ENCODE measurements at places on chromosomes 2 and 18.

GRCh38 chr2:220240641-220241040 lies 613.2 kb downstream of the SLC4A3 start:
- DNase-seq, result no peak

DNA sequence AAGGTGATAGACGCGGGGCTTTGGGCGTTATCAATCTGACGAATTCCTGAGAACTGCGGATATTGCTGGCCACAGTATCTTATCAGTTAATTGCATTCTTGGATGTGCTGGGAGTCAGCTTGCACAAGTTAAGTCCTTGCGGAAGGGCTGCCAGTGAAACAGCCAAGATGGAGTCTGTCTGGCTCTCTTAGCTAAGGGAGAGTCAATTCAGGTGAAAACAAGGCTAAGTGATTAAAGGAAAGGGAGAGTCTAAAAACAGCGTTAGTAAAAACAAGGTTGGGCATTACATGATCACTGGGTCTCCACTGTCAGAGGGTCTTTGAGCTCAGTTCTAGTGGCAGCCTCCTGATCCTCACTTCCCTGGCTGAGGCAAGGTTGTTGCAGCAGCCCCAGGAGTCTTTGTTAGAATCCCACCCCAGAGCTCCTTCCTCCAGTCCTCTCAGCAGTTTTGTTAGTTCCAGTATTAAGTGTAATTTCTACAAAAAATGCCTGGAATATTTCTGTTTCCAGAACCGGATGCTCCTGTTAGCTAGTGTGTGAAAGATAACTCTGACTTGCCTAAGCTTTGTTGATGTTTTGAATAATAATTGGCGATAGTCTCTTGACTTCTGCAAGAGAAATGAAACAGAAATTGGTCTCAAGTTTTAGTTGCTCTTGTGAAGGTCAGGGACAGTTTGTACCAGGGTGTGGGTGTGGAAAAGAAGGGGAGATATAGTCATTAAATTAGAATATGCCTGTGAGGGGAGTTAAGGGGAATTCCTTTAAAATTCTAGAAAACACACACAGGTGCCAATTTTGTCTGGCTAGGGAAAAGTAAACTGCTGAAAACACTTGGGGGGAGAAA lies 10.6 kb downstream of the CFLAR start:
- no peak for DNase-seq

DNA sequence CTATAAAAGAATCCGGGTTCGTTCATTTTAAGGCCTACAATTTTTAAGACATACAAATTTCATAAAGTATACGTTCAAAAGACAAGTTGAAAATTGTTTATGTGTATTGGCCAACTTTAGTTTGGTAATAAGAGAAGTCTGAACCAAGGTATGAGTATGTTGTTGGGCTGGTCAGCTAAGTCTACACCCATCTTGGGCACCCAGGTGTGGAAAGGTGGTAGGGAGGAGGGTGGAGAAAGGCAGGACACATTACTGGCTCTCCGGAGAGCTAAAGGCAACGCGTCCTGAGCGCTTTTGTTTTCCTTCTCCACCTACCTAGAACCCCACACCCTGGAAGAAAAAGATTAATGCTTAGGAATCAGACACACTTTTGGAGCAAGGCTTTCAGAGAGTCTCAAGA lies 899 bp upstream of the PELI1 start:
- no peak for DNase-seq

GRCh38 chr2:7752291-7752690 lies 835.1 kb downstream of the RNF144A start:
- no peak for DNase-seq

DNA sequence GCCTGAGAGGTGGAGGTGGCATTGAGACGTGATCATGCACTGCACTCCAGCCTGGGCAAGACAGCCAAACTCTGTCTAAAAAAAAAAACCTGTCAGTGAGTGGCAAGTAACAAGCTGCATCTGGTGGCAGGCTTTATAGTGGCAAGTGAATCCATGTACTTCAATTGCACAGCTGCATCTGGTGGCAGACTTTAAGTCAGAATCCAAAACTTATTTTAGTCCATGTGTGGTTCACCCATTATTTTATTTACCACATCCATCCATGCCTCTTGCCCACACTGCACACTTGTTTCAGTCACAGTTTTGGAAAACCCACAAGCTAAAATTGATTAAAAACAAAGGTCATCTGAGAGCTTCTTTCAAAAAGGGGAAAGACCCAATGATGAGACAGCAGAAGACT lies 1636.4 kb upstream of the NXPH2 start:
- no peak for DNase-seq

- DNase-seq, result no peak
These were observed 60.7 kb downstream of the TTC27 start for GRCh38 chr2:32688541-32688940.

GRCh38 chr2:11945139-11946126 lies 199.0 kb downstream of the LPIN1 start:
- DNase-seq, result no peak

- no peak for DNase-seq
These were observed 405.3 kb downstream of the STK39 start for GRCh38 chr2:167842047-167842446.

- no peak for DNase-seq
These were observed 108.6 kb downstream of the APOB start for GRCh38 chr2:20935168-20935775.

DNA sequence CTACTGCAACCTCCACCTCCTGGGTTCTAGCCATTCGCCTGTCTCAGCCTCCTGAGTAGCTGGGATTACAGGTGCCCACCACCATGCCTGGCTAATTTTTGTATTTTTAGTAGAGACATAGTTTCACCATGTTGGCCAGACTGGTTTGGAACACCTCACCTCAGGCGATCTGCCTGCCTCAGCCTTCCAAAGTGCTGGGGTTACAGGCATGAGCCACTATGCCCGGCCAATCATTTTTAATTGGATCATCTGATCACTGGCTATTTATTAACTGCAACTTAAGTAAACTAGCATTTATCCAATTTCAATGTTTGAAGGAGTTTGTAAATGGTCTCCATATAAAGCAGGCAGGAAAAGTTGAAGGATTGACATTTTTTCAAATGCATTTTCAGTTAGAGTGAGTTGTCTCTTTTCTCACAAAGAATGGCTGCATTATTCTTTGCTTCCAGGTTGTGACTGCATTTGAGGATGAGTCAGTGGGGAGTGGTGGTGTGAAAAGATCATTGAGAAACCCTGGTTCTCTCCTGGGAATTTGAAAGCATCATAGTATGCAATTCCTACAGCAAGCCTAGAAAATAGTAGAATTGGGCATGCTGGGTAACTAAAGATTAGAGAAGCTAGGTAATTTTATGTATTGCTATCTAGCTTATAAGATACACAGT lies 431.1 kb upstream of the ZEB2 start:
- no peak for DNase-seq

DNA sequence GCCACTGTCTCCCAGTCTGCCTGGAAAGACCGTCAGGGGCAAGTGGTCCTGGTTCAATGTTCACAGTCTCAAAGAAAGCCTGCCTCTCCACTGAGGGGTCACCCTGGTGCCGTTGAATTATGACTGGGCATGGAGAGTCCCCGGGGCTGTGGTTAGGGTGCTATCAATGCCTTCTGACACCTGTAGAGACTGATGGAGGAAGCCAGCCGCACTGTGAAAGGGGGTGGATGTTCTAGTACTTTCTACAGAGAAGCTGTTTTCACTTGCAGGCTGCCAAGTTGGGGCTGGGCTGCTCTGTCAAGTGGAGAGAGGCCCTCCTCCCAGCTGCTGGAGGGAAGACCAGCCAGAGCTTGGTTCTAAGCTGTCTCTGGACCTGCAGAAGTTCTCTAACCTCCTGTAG lies 80.5 kb downstream of the BCL2L11 start:
- no peak for DNase-seq

- no peak for DNase-seq
These were observed 8.6 kb upstream of the NCK2 start for GRCh38 chr2:105736145-105736544.

GRCh38 chr18:33924576-33924975 lies 300.1 kb downstream of the NOL4 start:
- no peak for DNase-seq

GRCh38 chr2:207255565-207256470 lies 90.1 kb upstream of the KLF7 start:
- DNase-seq, result no peak

DNA sequence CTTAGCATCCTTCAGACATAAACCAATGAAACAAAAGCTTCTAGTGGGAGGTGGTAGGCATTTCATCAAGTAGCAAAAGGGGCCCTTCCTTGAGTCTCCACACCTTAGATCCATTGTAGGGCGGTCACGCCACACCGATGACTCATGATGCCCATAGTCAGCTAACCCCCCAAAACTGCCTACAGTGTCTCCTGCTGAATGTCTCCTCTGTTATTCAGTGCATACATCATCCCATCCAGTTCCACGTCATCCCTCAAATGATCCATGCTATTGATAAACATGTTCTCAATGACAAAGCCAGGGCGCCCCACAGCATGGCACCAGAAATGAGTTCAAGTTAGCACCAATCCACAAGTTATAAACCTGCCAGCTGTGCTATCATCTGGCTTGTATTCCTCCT lies 57.4 kb upstream of the ACKR3 start:
- DNase-seq, result no peak

DNA sequence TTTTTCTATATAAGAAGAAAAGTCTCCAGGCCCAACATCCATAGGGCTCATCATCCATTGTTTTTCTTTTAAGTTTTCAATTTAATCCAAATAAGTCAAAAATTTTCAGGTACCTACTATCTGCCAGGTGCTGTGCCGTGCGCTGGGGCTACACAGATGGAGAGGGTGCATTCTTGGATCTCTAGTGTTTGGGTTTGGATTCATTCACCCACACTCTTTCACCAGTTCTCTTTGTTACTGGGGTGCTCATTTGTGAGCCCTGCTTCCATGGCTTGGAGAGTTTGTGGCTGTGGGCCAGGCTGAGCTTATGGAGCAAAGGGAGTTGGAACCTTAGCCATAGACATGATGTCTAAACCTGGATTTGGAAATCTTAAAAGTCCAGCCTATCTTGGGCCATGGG lies 51.0 kb downstream of the CDK15 start:
- DNase-seq, result no peak

- no peak for DNase-seq
These were observed 69.9 kb downstream of the RHBDD1 start for GRCh38 chr2:226905718-226906117.

GRCh38 chr2:219615894-219616293 lies 11.5 kb upstream of the SLC4A3 start:
- DNase-seq, result no peak

GRCh38 chr2:156321243-156321904 lies 11.1 kb downstream of the NR4A2 start:
- peak; percentile 46 for DNase-seq

DNA sequence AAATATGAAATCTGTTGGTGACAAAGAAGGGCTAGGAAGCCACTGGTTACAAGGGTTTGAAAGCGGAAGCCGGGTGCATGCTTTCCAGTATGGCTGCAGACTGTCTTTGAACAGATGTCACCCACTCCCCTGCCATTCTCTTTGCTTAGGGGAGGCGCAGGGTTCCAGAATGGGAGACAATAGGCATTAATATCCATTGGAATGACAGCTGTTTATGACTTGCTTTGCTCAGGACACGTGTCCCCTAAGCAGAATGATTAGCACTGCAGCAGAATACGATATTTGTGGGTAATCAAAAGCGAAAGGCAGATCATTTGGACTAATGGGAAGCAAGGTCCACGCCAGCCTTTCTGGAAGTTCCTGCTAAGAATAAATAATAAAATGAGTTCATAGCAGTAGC lies 25.8 kb upstream of the NRP2 start:
- no peak for DNase-seq

DNA sequence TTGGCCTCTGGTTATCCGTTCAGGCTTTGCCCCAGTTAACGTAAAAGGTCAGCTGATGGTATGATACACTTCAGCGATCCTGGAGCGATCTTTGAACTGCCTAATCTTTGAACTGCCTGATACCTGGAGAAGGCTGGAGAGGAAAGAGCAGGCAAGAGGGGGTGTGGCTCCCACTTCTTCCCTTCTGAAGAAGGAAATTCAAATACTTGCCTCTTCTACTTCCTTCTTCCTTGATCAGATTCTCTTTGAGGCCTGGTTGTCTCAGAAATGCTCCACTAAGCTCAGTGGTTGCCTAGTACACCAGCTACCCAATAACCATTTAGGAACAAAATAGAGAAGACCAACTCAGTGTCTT lies 619 bp downstream of the GALM start:
- DNase-seq, result no peak

DNA sequence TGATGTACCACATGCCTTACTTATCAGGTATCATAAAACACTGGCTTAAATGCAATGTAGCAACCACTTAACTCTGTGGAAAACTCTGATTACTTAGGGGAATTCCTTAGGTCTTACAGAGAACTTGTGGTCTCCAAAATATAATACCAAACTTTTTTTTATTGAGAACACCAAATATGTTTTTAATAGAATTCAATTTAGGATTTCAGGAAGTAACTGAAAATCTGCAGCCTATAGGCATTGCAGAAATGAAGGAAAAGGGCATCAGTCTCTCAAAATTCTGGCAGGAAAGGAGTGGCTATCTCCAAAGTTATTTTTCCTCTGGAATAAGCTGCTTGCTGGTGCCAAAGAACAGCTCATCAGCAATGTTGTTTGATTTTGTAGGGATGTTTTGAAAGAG lies 105.3 kb upstream of the UGP2 start:
- DNase-seq, result no peak
